ENCODE measurements at places on chromosomes 12 and 14. TPM values are rescaled to one million over a fixed set of nuclear protein-coding genes. Genes with fewer than 3 reads are reported as not detected.

Gene TMEM52B
- total RNA-seq = not detected

Gene SERPINA10
- not detected for total RNA-seq

Gene SERPINA12
- not detected for total RNA-seq

Gene KCNH3
- 0.12 TPM for total RNA-seq

Gene RFX4
- total RNA-seq = 0.40 TPM

Gene RPGRIP1
- total RNA-seq = not detected

Gene MYF5
- not detected for total RNA-seq

DNA sequence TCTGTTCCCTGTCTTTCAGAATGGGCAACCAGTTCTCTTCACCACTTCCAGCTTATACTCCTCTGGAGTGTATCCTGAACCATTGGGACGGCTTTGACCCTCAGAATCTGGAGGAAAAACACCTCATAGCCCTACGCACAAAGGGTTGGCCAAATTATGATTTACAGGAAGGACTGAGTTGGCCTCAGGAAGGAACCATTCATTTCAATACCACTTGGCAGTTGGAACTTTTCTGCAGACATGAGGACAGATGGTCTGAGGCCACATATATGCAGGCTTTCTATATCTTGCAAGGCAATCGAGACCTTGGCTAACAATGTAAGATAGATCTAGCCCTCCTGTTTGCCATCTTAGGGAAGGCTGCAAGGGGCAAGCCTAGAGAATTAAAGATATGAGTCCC lies 24.0 kb downstream of the CLECL1 start:
- no peak for DNase-seq

DNA sequence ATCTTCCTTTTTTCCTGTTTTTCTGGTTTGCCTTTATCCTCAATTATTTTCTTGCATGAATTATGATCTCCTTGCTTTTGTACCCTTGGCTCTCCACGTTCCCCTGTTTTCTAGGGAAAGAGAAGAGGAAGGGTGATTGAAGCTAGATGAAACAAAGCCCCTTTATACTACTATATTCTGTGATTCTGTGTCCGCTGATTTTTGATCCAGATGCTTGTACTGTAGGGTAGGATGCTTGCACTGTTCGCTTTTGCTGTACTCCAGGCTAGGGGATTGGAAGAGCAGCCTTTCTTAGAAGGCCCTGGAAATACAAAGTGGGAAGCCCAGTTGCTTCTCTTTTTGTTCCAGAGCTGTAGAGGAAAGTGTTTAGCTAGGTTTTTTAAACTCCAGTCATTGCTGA lies 35.1 kb upstream of the KLHDC2 start:
- no peak for DNase-seq

DNA sequence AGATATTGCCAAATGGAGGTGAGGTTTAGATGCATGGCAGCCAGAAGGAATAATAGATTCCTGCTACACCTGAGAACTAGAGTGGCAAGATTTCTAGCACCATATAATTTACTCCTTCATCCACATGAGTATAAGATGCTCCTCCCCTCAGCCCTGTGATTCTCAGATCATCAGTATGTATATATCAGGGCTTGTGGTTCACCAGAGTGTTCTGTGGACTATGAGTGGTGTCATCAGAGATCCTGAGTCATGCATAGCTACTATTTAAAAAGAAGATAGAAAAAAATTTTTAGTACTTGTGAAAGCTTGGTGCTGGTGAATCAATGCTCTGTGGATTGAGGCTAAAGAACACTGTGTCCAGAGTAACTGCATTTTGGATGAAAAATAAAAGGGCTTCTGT lies 285.9 kb downstream of the BMP4 start:
- DNase-seq = no peak

DNA sequence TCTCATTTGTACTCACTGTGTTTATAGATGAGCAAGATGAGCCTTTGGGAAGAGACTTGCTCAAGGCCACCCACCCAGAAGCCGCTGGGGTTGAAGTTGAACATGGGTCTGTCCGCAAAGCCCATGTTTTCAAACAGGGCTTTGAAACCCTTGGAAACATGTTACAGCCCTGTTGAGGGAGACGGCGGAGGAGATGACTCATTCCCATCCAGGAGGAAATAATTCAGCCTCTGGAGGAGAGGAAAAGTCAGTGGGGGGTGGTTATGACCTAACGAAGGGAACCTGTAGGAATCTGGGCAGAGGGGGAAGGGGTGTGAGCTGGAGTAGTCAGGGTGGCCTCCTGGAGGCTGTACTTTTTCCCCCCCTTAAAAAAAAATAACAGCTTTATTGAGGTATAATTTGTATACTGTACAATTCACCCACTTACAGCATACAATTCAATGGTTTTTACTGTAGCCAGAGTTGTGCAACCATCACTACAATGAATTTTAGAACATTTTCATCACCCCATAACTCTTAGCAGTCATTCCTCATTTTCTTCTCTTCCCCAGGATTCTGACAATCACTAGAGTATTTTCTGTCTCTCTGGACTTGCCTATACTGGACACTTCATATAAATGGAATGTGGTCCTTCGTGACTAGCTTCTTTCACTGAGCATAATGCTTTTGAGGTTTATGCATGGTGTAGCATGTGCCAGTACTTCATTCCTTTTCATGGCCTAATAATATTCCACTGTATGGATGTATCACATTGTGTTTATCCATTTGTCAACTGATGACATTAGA lies 1.9 kb upstream of the RIN3 start:
- DNase-seq = no peak

DNA sequence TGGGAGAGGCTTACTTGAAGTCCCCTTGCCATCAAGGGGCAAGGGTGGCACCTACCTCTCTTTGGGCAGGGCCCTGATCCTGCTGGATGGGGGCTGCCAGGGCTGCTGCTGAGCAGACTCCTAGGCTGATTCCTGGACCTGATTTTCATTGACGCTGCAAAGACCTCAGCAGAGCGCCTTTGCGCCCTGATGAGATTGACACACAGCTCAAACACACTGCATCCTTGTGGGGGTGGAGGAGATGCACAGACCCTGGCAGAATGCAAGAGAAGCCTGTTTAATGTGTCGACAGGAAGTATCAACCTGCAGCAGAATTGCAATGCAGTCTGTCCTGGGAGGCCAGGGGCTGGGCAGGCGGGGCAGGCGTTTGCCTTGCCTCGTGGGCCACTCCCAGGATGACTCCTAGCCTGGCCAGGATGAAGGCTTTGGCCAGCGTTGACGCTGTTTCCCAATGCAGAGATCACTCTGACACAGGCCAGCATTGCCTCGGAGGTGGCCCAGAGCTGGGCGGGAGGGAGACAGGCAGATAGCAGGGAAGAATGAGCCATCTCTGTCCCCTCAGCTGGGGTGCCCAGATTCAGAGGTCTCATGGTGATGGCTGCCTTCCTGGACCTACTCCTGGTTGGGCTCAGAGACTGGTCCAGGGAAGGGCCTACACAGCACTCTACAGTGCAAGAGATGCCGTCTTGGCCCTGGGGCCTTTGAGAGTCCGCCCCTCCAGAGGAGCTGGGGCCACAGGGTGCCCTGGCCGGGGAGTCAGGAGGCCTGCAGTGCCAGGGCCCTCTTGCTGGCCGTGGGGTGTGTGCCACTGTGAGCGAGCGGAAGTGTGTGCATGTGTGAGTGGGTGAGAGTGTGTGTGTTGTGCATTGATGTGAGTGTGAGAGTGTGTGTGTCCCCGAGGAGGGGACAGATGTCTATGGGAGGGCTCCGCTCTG lies 108.3 kb downstream of the KIF26A start:
- DNase-seq = no peak

DNA sequence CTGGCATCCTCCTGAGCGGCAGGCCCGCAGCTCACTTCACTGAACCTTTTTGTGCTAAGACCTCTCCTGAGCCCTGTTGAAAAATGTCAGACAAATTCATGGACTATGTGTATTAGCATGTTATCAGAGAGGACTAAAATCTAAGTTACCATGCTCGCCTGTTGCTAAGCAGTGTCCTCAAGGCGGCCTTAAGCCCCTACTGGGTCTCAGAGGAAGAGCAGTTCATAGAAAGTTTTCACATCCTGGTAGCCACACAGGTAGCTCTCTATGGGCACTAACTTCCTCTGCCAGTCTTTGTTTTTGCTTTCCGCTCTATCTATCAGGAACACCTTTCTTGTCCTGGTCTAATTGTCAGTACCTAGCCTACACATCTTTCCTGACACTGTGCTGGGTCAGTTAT lies 306.6 kb upstream of the MIS18BP1 start:
- DNase-seq = no peak

DNA sequence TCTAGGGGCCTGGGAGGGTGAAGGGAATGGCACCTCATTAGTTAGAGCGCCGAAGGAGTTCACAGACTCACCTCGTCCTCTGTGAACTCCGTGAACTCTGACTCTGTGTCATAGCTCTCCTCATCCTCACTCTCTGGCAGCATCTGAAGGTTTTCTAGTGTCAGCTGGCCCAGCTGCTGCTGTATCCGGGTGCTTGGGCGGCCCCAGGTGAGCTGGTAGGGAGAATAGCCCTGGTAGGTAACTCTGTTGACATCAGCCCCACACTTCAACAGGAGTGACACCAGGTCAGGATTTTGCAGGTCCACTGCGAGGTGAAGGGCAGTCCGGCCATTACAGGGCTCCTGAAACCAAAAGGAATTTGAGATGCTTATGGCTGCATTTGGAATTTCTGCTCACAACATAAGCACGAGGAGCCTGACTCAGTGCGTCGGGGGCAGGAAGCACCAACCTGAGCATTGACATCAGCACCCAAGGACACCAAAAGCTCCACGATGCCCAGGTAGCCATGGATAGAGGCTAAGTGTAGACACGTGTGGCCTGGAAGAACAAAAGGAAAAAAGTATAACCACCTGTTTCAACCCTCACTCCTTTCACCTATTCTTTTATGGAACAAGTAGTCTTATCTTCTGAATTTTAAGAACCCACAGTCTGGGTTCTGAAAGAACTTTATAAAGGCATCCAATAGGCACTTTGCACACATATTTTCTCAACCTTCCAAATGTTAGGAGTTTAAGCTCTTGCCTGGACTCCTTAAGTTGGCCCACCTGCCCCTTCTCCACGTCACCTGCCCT lies 2.0 kb downstream of the NFKBIA start:
- no peak for DNase-seq

Measured in SJCRH30 (cell line).